CD4-positive, alpha-beta T cell treated with Interferon alpha-2 for 1 hour (primary cell): ENCODE measurements at places on chromosomes 3 and 15.

GRCh38 chr15:57458356-57458781 lies 82.1 kb downstream of the CGNL1 start:
- DNase-seq, result no peak

DNA sequence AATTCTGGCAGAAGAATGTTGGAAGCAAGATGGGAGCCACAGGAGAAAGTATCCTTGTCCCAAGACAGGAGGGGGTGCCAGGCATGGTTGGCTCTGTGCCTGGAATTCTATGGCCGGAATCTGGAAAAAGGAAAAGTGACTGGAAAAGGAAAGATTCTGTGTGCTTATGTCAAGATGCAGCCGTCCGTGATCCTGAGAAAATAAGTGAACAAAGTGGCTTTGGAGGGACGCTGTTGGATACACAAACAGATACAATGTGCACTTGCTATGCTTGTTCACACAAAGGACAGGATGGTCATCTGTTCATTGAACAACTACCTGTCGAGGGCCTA lies 28.5 kb upstream of the MUC20 start:
- DNase-seq, result no peak

- DNase-seq, result no peak
These were observed 1173.1 kb downstream of the NSUN3 start for GRCh38 chr3:95235916-95236315.

- no peak for DNase-seq
These were observed 680.1 kb downstream of the IGSF11 start for GRCh38 chr3:118354556-118354955.

- no peak for DNase-seq
These were observed 31.6 kb downstream of the ISL2 start for GRCh38 chr15:76368122-76368621.

DNA sequence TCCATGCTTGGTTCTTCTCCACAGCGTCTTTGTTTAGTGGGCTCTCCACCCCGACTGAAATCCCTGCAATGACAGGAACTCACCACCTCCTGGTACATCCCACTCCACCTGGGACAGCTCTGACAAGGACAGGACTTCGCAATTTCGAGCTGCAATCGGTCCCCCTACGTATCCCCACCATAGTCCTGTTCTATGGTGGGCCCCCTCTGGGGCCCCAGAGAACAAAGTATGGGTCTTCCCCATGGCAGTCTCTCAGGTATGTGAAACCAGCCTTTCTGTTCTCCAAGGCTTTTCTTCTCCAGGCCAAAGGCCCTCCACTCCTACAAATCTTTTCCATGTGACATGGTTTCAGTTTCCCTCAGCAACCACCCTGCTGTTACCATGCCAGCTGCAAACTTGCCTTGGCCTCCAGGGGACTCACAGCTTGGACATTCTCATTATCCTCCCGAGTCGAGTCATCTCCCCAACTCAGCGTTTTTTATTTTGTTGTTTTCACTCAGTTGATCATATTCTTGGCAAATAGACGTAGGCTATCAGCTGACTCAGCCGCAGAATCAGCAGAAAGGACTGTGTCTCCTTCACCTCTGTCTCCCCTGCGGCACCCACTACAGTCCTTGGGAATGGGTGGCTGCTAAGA lies 233.3 kb downstream of the OPA1 start:
- no peak for DNase-seq

DNA sequence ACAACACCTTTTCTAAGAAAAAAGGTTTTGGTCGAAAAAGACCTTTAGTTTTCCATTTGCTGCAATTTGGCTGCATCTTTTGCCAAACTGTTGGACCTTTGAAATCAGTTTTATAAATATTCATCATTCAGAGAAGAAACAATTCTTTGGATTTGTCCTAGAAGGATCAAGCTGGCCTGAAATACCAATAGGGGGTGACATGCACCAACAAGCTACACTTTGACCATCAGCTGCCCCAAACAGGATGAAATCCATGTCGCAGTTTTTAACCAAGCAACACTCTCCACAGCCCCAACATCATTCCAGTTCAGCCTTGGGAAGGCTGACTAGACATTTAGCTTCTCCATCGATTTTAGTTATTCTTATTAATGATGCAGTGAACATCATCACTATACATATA lies 9.8 kb downstream of the RPL15 start:
- DNase-seq, result no peak
